SK-N-MC (cell line): ENCODE measurements at places on chromosomes 11 and 22.

- DNase-seq = no peak
Measured at GRCh38 chr22:47504962-47505361, 742.5 kb downstream of the TBC1D22A start.

GRCh38 chr11:123507043-123507442 is 77.0 kb downstream of the GRAMD1B start:
- no peak for DNase-seq

- no peak for DNase-seq
Measured at GRCh38 chr11:75031771-75032549, 43.2 kb downstream of the NEU3 start.

- no peak for DNase-seq
Measured at GRCh38 chr11:33396361-33396760, 139.2 kb downstream of the HIPK3 start.
